Articular chondrocyte of knee joint (primary cell): ENCODE measurements at places on chromosomes 1 and 21. TPM values are rescaled to one million over a fixed set of nuclear protein-coding genes. Genes with fewer than 3 reads are reported as not detected.

Gene S100A12
- total RNA-seq, result not detected in 2 replicates

Gene CHD5
- 0.11 and 0.13 TPM in 2 replicates for total RNA-seq

Gene FUBP1
- 107 and 115 TPM in 2 replicates for total RNA-seq

Gene LAMC2
- total RNA-seq, result 1.4 and 4.8 TPM in 2 replicates

Gene RUNX1
- 104 and 162 TPM in 2 replicates for total RNA-seq

Gene FBLIM1
- total RNA-seq, result 26.7 and 29.4 TPM in 2 replicates

Gene CFHR4
- total RNA-seq, result not detected in 2 replicates

Gene CYP4A22
- total RNA-seq, result not detected in 2 replicates

Gene HES2
- total RNA-seq, result under 0.01 TPM in 1 of 2 replicates, not detected in the other

Gene KCNJ9
- under 0.01 and 0.11 TPM in 2 replicates for total RNA-seq

Gene INSRR
- total RNA-seq, result under 0.01 TPM in 1 of 2 replicates, not detected in the other

Gene RSPH1
- 0.26 and 0.76 TPM in 2 replicates for total RNA-seq

Gene MYOC
- 2.8 and 4.7 TPM in 2 replicates for total RNA-seq

Gene NBPF3
- total RNA-seq, result 11.3 and 11.5 TPM in 2 replicates
